ENCODE measurements at places on chromosomes 12 and 14.

DNA sequence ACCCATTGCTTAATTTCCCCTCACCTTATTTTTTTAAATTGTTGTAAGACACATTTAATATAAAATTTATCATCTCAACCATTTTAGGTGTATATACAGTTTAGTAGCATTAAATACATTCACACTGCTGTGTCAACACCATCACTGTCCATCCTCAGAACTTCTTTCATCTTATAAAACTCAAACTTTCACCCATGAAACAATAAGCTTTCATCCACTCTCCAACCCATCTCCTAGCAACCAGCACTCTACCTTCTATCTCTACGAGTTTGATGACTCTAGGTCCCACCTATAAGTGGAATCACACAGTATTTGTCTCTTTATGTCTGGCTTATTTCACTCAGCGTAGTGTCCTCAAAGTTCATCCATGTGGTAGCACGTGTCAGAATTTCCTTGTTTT, 75.5 kb downstream of the TBX3 start:
- DNase-seq: no peak

- DNase-seq: no peak
Measured at GRCh38 chr14:23385642-23386265, 8.9 kb downstream of the CMTM5 start.

- no peak for DNase-seq
Measured at GRCh38 chr12:77979597-77980250, 149.0 kb downstream of the NAV3 start.

DNA sequence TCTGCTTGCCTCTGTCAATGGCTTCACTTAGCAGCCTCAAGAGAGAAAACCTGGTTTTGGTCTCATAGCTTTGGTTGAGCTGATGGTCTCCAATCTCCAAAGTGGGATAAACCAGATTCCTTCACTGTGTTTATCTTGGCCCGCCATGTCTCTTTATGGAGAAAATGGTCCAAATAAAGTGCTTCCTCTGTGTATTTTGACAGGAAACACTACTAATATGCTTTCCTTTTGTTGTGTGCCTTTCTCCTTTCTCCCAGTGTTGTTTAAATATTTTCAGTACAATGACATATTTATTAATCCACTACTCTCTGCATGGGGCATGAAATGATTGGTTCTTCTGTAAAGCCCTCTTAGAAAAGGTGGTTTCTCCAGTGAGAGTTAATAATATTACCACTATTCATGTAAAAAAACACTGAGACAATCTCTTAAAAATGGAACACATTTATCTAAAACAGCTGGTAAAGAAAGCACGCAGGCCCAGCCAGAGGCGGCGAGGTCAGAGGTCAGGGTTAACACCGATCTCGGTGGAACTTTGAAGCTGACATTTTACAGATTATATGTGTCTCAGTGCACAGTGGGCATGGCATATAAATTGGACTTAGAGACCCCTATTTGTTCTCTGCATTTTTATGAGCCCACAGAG, 24.2 kb downstream of the TMEM30B start:
- no peak for DNase-seq

Measured in NCI-H2029 (cell line).